ENCODE measurements at places on chromosomes 1 and 21.

- DNase-seq = no peak
Measured at GRCh38 chr21:46636550-46637285, 1.2 kb downstream of the PRMT2 start.

DNA sequence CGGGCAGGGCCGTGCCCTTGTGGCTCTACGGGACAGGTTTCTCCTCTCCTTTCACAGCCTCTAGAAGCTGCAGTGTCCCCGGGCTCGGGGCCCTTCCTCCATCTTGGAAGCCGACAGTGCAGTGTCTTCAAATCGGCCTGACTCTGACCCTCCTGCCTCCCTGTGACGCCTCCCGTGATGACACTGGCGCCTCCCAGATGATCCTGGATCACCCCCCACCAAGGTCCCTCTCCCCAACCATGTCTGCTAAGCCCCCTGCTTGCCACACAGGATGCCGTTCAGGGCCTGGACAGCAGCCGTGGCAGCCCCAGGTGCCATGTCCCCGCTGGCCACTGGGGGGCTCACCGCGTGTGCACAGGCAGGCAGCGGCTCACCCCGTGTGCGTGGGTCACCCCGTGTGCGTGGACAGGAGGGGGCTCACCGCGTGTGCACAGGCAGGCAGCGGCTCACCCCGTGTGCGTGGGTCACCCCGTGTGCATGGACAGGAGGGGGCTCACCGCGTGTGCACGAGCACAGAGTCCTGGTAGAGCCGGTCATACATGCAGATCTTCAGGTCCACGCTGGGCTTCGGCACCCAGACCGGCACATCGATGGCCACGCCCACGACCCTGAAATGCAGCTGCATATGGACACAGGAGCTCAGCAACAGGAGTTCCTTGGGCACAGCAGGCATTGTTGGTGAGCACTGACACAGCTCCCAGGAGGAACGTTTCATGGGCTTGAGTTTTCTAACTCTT, 24.9 kb upstream of the TMEM52 start:
- DNase-seq = no peak

DNA sequence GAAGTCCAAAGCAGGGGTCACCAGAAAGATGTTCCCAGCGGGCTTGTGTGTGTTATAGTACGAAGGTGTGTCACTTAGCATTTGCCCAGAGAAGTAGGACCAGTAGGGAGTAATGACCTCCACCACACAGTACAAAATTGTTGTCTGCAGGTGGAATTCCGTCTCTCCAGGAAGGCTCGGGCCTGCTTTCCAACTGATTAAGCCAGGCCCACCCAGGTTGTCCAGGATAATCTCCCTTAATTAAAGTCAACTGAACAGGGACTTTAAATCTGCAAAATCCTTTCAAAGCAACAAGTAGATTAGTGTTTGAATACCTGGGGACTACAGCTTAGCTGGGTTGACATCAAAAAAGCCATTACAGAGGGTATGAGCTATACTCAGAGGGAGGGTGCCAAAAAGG, 131.3 kb downstream of the BACH1 start:
- no peak for DNase-seq

DNA sequence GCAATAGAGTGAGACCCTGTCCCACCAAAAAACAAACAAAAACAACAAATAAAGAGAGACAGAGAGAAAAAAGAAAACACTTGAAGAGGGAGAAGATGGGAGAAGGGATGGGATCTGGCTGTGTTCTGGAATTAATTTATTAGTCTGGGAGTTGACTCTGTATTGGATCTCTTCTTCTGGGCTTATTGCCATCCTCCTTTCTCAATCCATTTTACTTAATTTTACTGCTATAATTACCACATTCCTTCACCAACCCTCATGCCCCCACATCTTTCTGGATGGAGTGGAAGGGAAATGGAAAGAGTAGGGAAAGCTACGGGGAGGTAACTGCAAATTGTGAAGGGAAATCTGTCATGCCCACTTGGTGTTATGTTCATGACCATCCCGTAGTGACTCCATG, 42.9 kb downstream of the FMN2 start:
- DNase-seq = no peak

- DNase-seq = no peak
Measured at GRCh38 chr1:158689110-158689509, 2.6 kb upstream of the SPTA1 start.

Measured in activated naive CD4-positive, alpha-beta T cell (primary cell).